Stimulated activated CD8-positive, alpha-beta memory T cell treated with anti-CD3 and anti-CD28 coated beads, Interleukin-2, amount 100 ng/mL, for 1 hour (primary cell): ENCODE measurements at places on chromosomes 11 and 22.

- DNase-seq, result no peak
These were observed 124.9 kb downstream of the DBX1 start for GRCh38 chr11:20035375-20035700.

DNA sequence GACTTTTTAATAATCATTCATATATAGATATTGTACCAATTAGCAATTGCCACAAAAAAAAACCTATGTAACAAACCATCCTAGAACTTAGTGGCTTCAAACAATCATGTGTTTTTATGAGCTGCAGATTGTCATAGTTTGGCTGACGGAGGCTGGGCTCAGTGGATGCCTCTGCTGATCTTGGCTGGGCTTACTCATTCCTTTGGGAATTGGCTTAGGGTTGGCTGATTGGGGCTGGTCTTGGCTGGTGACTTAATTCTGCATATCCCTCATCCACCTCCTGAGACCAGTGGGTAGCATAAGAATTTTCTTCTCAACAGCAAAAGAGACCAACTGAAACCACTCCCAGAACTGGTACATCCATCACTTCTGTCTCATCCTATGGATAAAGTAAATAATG is 57.9 kb upstream of the PHF21B start:
- no peak for DNase-seq

DNA sequence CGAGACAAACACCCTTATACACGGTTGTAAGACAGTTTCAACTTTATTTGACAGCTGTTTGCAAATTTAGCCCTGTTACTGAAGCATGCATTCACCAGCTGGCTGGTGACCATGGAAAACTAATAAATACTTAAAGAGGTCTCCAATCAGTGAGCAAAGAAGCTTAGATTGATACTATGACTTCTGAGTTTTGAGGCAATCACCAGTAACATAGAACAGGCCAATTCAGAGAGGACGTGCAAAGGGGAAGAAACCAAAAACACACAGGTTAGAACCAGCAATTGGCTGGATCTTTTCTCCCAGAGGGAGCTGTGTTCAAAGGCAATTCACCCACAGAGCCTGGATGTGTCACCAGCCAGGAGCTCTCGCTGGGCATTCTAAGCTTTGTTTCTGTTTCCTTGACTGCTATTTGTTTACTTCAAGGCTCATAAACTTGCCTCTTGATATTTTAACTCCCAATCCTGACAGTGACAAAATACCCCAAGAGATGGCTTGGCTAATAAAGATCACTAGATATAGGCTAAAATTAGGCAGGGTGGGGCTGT is 113.6 kb upstream of the MTMR2 start:
- no peak for DNase-seq

GRCh38 chr11:9905960-9906791 is 242.3 kb downstream of the SWAP70 start:
- no peak for DNase-seq

GRCh38 chr22:19846620-19847344 is 7.9 kb downstream of the GNB1L start:
- DNase-seq, result no peak

GRCh38 chr11:1574238-1574932 is 2.3 kb upstream of the DUSP8 start:
- no peak for DNase-seq

GRCh38 chr11:30452842-30453241 is 129.9 kb downstream of the ARL14EP start:
- no peak for DNase-seq

GRCh38 chr22:30813936-30814335 is 119.3 kb downstream of the OSBP2 start:
- no peak for DNase-seq

DNA sequence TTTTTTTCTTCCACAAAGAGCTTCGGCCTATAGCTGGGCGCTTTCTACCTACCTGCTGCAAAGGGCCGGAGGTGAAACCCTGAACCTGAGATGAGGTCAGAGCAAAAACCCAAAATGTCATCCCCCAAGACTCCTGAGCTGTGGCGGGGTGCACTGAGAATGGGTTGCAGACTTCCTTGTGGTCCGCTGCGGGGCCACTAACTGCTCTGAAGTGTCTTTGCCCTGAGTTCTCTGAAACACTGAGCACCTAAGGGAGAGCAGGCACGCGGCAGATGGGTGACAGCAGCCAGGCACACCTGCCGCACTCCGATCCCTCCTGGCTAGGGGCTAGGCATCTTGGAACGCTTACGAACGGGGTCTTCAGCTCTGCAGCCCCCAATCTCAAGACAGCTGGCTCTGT is 29.3 kb downstream of the RASD2 start:
- no peak for DNase-seq

DNA sequence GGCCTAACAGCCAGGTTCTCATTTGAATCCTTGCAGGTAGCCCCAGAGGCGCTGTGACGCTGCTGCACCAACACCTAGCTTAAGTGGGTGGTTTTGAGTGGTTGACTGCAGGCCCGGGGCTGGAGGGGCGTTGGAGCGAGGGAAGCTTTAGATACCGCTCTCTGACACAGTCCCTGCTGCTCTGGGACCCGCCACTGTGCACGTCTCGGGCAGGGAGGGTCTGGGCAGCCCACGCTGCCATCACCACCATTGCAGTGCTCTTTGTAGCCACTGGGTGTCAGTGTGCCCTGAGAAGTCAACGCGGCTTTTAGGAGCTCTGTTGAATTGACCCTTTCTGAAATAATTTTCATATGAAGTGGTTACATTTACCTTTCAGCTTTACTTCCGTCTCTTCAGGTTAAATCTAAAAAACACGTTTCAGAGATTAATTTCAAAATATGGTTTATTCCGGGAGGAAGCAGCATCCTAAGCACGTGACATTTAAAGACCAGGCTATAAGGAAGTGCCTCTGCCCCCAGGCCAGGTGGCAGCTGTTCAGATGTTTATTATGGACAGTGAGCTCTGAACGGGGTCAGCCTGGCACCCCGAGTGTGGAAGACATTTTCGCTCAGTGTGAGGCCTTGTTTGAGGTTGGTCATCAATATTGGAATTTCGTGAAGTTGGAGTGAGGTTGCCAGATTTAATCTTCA is 30.9 kb upstream of the PARVB start:
- DNase-seq, result peak; percentile 22

DNA sequence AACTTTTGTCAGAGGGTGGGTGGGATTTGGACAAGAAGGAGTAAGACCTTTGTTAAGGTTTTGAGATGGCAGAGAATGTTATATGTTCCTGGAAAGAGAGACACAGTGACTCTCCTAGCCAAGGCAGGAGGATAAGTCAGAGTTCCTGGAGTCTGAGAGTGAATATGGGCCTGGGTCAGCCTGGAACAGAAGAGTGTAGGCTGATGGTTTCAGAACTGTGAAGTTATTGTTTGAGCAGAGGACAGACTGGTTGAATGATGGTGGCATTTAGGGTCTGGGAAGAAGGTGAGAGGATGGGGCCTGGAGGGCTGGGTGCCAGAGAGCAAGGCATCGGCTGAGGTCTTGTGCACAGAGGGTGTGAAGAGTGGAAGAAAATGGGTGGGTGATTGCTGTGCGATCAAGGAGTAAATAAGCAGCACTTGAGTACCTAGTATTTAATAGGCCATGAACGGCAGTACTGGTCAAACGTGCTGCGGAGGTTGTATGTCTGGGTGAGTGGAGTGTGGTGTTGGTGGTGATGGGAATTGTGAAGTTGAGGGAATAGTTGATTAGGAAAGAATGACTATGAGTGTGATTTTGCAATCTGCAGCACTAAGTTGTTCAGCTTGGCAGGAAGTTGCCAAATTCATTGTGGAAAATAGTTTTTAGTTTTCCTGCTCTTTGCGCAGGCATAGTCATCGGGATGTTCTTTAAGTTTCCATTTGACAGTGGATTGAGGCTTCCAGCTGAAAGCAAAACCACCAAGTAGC is 1.8 kb downstream of the PANX1 start:
- DNase-seq, result no peak

DNA sequence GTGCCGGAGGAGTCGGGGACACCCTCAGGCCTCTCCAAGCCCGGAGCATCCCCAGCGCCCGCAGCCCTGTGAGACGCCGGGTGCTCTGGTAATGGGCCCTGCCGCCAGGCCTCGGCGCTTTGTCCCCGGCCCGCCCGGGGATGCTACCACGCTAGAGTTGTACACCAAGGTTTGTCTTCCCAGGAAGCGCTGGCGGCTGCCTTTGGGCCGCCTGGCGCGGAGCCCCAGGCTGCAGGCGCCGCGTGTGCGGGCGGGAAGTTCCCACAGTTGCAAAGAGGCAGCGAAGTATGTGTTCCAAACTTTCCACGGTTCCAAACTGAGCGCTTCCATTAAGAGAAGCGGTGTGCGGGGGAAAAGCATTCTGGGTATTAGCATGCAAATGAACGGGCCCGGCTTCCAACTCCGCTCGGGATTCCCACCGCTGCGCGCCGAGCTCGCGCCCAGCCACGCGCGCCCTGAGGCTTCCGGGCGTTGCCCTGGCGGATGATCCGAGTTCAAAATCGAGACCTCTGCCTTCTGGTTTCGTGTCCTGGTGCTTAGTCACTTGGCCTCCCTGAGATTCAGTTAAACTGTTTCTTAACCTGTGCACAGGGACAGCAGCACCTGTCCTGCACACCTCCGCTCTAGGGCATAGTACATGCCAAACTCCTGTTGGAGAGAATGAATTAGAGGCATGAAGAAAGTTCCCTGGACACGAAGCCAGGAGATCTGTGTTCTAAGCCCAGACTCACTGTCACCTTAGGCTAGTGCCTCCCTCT is 1.3 kb upstream of the PATZ1 start:
- DNase-seq, result peak; percentile 4

GRCh38 chr11:118401880-118402590 is 629 bp downstream of the ATP5MG start:
- no peak for DNase-seq

DNA sequence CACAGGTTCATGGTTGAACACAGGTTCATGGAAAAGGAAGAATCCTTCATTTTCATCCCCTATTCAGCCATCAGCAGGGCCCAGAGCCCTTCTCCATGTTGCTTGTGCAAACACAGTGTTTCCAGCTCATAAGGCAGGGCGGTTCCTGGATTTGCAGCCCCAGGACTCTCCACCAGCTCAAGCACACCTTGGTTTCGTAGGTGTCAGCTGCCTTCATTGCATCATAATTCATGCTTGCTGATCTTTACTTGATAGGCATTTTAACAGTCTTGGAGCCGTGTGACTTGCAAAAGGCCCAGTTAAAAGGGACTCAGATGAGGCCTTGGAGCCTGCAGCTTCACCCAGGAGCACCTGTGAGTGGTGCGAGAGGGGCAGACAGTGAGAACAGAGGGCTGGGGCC is 318.1 kb upstream of the B3GAT1 start:
- DNase-seq, result no peak
